Mammary epithelial cell (primary cell): ENCODE measurements at places on chromosomes 1 and 21. TPM values are rescaled to one million over a fixed set of nuclear protein-coding genes. Genes with fewer than 3 reads are reported as not detected.
A peak's percentile ranks its signal among the peaks of the same experiment; 100 is the strongest.

- DNase-seq, result no peak
Measured at GRCh38 chr1:17601643-17602382, 62.3 kb downstream of the ARHGEF10L start.

GRCh38 chr1:230201445-230201844 is 134.4 kb downstream of the GALNT2 start:
- no peak for DNase-seq

DNA sequence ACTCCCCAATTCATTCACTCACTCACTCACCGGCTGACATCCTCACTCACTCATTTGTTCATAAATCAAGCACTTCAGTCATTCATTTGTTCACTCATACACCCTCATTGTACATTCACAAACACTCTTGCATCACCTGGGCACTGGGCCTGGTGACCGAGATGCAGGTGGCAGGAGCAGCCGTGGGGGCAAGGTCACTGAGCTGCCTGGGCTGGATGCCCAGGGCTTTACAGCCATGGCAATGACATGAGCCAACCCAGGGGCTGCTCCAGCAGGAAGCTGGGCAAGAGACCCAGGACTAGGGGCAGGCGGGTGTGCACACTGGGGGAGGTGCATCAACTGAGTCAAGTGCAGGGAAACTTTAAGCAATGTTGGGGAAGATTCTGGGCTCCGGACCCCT is 113.6 kb upstream of the IGSF21 start:
- no peak for DNase-seq

- no peak for DNase-seq
Measured at GRCh38 chr21:46369520-46370235, 45.7 kb downstream of the PCNT start.

ANKRD34A gene
- polyA plus RNA-seq, result 1.1 TPM

GRCh38 chr1:76084685-76085084 is 10.1 kb downstream of the ST6GALNAC3 start:
- no peak for DNase-seq

AMY2B gene
- polyA plus RNA-seq, result 0.94 TPM

RAB42 gene
- polyA plus RNA-seq, result 0.10 TPM

GRCh38 chr1:33723251-33723650 is 140.6 kb upstream of the HMGB4 start:
- no peak for DNase-seq

DNA sequence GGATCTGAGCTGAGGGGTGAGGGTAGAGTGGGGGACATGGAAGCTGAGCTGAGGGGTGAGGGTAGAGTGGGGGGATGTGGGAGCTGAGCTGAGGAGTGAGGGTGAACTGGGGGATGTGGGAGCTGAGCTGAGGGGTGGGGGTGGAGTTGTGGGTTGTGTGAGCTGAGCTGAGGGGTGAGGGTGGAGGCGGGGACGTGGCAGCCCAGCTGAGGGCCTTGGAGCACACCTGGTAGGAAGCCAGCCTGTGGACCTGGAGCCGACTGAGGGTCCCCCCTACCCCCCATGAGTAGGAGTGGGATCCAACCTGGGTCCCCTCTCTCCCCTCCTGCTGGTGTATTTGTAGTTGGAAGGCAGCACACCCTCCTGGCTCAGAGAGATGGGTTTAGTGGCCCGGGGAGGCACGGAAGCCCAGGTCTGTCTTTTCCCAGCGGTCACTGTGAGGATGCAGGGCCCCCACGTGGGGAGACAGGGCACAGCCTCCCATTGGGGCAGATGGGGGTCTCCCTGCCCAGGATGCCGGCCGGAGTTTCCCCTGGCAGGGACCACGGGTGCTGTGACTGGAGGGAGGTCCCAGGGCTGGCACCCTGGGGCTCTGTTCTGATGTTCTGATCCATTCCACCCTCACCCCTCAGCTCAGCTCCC is 13.2 kb upstream of the NPHP4 start:
- no peak for DNase-seq

DNA sequence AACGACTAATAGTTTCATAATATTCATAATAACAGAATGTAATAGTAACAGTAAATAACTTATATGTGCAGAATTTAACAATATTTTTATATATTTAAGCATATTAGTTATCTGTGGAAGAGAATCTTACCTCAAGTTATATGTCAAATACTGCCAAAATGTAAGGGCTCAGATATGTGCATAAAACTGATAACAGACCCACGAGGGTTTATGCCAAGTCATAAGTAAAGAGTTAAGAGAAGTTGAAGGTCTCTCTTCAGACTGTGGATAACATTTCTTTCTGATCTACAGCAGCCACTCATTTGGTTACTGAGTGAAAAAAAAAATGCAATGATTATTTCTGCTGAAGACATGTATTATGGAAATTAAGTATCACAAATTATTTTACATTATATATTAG is 1167.8 kb upstream of the NCAM2 start:
- no peak for DNase-seq

DNA sequence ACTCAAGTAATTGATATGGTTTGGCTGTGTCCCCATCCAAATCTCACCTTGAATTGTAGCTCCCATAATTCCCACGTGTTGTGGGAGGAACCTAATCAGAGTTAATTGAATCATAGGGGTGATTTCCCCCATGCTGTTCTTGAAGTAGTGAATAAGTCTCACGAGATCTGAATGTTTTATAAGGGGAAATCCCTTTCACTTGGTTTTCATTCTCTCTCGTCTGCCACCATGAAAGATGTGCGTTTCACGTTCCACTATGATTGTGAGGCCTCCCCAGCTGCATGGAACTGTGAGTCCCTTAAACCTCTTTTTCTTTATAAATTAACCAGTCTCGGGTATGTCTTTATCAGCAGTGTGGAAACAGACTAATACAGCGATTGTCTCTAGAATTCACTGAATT is 135.4 kb downstream of the BACH1 start:
- DNase-seq, result no peak

DNA sequence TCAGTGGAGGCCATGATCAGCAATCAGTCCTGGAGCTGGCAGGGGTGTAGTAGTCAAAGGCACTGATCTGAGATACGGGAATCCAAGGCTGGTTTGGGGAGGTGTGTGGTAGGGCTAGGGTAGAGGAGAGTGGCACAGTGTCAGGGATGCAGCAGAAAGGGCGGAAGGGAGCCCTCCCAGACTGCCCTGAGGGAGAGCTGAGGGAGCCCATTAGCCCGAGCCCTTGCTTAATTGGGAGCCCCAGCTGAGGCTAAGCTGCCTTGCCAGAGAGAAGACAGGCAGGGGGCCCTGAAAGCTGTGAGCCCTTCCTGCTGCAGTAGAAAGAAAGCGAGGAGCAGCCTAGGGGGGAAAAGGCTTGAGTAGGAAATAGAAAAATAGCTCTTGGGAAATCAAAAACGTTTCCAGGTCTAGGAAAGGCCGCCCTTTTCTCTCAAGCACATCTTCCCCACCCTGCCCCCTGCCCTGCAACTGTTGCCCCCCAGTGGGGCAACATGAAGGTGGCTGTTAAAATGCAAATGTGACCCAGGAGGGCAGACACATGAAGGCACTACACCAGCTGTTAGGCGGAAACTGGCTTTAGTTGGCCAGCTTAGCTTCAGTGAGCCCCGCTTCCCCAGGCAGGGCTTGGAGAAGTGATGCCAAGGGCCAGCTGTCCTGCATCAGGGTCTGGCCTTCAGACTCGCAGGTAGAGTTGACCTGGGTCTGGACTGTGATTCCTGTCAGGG is 106.2 kb downstream of the UCK2 start:
- DNase-seq, result no peak

LRRC8B gene
- 1.7 TPM for polyA plus RNA-seq

DNA sequence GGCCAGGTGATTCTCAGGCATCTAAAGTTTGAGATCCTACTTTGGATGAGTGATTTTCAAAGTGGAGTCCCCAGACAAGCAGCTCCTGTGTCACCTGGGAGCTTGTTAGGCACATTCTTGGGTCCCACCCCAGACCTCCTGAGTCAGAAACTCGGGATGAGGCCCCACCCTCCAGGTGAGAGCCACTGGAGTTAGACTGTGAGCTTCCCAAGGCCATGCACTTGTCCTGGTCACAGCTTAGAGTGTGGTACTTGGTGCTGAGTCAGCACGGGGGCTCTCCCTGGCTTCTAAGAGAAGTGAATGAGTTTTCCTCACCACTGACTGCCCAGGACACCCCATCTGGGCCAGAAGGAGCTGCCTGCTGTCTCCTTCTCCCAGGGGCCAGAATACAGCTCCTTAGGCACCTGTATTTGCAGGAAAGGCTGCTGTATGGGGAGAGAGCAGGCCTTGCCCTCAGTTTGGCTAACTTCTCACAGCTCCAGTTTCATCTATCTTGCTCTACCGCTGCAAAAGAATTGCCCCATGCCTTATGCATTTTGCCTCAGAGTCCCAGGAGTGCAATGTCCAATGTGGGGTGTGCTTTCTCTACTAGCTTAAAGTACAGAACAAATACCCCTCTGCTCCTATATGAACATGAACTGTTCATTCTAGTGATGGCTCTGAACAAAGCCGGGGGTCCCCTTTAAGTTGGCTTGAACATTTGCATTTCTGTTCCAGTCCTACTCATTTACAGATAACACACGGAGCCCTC is 98.1 kb downstream of the PSMG1 start:
- DNase-seq, result no peak

GRCh38 chr1:188891958-188892357 is 1585.7 kb downstream of the BRINP3 start:
- no peak for DNase-seq

ARHGAP30 gene
- polyA plus RNA-seq, result 0.03 TPM

- no peak for DNase-seq
Measured at GRCh38 chr1:41712081-41712480, 206.6 kb downstream of the HIVEP3 start.

- no peak for DNase-seq
Measured at GRCh38 chr1:198612471-198613260, 26.2 kb upstream of the PTPRC start.

LRRC71 gene
- not detected for polyA plus RNA-seq

DNA sequence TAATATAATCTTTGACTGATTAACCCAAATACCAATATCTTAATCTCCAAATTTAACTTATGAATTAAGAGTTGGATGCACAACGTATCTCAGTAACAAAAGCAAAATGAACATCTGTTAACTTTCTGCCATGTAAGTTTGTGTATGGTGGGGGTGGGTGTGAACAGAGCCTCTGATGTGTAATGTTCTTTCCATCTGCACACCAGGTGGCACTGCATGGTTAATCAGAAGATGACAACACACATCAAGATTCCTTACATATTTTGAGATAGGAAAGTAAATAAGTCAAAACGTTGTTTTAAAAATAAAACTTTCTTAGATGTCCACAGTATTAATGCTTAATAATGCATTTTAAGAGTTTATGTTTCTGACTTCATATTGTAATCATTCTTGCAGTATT is 251.9 kb downstream of the DPYD start:
- peak; percentile 28 for DNase-seq

DNA sequence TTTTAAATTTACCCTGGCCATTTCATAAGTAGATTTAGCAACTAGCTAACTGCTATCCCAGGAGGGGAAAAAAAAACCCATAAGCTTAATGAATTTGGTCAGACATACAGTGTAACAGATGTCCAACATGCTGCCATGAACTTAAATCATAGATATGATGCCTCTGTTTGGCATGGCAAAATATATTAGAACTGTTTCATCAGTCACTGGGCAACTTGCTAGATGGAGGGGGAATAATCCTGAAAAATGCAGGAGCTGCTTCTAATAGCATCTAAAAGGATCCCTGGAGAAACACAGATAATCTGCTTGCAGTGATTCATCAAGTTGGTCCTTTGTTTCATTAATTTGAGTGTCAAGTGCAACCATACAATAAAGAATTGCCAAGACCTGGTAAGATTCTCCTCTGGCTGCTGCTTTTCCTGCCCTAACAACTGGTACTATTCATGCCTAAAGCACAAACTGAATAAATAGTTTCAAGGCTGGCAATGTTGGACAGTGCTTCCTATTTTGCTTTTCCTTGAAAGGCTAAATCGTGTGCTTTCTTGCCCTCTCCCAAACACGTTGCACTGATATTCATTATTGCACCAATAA is 1.5 kb upstream of the ST6GALNAC5 start:
- DNase-seq, result no peak

GRCh38 chr1:3009021-3009420 is 12.2 kb upstream of the ACTRT2 start:
- DNase-seq, result no peak

GRCh38 chr1:210857705-210858104 is 276.2 kb downstream of the KCNH1 start:
- no peak for DNase-seq

- no peak for DNase-seq
Measured at GRCh38 chr1:167429612-167430011, 88.7 kb downstream of the CD247 start.

GRCh38 chr1:200410566-200410878 is 686 bp upstream of the ZNF281 start:
- DNase-seq, result peak; percentile 88

- DNase-seq, result no peak
Measured at GRCh38 chr1:2404890-2405511, 7.4 kb downstream of the PEX10 start.

GRCh38 chr1:198359024-198359653 is 181.3 kb downstream of the ATP6V1G3 start:
- DNase-seq, result no peak

- no peak for DNase-seq
Measured at GRCh38 chr1:31718327-31718897, 14.6 kb upstream of the COL16A1 start.

DNA sequence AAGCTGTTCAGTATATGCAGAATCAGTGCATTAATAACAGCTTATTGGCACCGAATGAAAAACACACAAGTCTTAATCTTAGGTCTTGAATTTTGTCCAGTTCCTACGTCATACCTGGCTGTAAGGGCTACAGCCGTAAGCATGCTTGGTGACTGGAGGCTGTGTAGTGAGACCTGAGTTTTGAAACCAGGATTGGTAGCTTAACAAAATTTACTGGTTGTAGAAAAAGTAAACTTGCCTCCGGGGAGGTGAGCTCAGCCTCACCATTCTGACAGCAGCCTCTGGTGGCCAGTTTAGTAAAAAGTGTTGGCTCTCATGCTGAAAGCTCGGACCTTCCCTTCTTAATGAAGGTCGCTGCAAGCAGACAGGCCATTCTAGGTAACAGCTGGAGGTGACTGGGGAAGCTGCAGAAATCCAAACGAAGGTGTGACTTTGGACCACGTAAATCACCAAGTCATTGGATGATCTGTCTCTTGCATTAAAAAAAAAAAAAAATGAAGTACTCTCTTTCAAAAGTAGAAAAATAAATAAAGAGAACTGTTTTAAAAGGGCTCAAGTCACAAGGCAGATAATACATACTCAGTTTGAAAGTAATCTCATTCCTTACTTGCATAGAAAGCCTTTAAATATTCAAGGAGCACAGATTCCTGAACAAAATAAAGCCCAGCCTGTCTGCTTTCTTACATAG is 48.9 kb downstream of the HLCS start:
- DNase-seq, result no peak

DNA sequence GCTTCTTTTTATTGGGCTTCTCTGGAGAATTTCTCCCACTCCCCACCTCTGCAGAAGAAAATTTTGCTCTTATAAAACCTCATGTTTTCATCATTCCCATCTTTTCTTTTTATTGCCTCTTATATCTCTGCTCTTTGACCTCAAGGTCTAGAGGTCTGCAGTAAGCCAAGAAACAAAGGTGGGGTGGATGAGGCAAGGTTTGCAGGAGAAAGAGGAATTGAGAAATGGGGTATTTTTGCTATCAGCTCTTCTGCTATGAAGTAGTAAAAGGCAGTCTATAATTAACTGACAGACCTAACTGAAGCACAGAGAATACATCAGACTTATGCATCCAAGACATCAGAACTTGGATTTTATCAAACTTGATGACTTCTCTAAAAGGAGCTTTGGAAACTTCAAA is 22.9 kb downstream of the SYT11 start:
- DNase-seq, result no peak

PACC1 gene
- 9.8 TPM for polyA plus RNA-seq

TLCD4 gene
- polyA plus RNA-seq, result 0.18 TPM

- no peak for DNase-seq
Measured at GRCh38 chr1:20775700-20776099, 11.4 kb downstream of the HP1BP3 start.

OR2L13 gene
- polyA plus RNA-seq, result not detected
